ENCODE measurements at places on chromosomes 5 and 9.
A peak's percentile ranks its signal among the peaks of the same experiment; 100 is the strongest.

DNA sequence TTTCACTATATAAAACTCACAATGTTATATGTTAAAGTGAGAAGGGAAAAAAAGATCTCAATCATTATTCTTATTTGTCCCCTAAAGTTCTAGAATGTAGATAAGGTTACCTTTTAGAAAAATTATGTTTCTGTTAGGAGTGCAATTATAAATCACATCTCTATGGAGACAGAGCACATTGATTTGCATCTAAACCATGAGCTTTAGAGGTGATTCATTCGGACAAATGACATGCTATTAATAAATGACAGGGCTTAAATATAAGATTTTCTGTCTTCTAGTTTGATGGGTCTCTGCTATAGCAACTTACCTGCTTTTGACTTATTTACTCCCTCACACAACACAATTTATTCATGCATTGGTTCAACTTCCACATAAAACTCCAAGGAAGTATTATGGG lies 39.8 kb downstream of the RASEF start:
- no peak for DNase-seq

GRCh38 chr9:71975833-71976232 lies 64.4 kb downstream of the C9orf85 start:
- DNase-seq = no peak

GRCh38 chr9:91208419-91208745 lies 153.3 kb downstream of the AUH start:
- no peak for DNase-seq

GRCh38 chr5:111582993-111583601 lies 70.8 kb upstream of the STARD4 start:
- no peak for DNase-seq

DNA sequence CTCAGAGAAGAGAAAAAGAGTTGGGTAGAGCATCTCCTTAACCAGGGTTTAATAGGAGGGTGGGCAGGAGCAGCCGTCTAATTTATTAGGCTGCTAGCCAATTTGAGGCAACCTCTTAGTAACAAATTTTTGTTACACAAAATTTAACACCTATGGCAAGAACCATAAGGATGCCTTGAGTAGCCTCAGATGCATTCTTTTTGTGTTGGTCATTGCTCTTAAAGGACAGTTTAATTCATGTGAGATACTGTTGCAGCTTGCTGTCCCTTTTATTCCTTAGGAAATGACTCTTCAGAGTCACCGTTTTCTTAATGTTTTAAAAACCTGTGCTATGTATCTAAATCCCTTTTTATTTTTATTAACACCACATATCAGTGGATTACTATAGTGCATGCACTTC lies 255.1 kb downstream of the MAST4 start:
- no peak for DNase-seq

DNA sequence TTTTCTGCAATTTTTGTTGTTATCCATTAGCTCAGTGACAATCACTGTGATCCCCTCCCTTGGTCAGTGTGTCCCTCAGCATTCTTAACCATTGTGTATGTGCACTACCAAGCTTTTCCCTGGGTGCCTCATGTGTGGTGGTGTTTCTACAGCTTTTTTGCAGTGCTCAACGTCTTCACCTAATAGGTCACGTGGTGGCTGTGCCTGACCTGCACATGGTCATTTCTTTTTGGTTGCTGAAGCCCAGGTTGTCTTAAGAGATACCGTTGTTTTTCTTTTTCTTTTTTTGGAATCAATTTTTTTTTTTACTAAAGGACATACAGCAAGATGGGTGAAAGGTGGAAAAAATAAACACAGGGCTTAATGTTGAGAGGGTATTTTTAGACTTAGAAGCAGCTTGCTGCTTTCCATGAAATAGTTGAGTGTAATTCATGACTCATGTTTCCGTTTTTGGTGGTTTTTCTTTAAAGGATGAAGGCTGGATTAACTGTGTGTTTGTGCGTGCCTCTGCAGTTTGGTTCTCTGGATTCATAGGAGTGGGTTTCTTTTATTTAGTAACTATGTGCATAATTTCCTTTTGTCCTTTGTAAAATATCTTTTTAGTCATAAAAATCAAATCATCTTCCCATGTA lies 22.2 kb downstream of the SH3GL2 start:
- DNase-seq = no peak

DNA sequence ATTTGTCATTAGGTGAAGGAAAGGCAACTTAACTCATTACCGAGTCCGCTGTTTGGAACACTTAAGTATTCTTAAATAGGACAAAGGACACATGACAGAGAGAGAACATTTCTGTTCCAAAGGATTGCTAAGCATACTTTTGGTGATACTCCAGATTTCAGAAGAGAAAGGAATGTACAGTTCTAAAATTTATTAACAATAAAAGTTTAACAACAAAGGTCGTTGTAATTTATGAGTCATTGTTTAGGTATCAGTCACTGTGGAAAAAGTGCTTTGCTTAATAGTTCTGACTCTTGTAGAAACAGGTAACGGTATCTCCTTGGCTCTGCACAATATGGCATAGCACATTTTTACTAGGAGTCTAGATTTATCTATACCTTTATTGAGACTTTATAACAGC lies 36.3 kb upstream of the PAM start:
- no peak for DNase-seq

GRCh38 chr5:69032009-69032408 lies 61.8 kb upstream of the SLC30A5 start:
- DNase-seq = peak; percentile 24

GRCh38 chr9:113570749-113571711 lies 107.5 kb downstream of the RGS3 start:
- no peak for DNase-seq

DNA sequence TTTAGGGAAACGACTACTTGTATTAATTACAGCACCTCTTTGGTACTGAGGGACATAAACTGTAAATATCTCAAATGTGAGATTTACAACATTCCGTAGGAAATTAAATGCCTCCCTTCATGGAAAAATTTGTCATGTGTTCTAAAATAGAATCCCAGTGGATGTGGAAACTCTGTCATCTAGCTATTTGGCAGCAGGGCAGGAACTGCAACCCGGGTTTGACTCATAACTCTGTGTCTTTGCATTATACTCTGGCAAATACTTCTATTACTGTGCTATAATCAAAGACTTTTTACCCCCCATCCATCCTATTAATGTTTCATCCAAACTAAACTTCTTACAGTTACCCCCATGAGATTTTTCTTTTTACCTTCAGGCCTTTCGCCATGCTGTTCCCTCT lies 6.6 kb downstream of the PLPPR1 start:
- DNase-seq = no peak

GRCh38 chr5:19615661-19616060 lies 372.3 kb downstream of the CDH18 start:
- no peak for DNase-seq

DNA sequence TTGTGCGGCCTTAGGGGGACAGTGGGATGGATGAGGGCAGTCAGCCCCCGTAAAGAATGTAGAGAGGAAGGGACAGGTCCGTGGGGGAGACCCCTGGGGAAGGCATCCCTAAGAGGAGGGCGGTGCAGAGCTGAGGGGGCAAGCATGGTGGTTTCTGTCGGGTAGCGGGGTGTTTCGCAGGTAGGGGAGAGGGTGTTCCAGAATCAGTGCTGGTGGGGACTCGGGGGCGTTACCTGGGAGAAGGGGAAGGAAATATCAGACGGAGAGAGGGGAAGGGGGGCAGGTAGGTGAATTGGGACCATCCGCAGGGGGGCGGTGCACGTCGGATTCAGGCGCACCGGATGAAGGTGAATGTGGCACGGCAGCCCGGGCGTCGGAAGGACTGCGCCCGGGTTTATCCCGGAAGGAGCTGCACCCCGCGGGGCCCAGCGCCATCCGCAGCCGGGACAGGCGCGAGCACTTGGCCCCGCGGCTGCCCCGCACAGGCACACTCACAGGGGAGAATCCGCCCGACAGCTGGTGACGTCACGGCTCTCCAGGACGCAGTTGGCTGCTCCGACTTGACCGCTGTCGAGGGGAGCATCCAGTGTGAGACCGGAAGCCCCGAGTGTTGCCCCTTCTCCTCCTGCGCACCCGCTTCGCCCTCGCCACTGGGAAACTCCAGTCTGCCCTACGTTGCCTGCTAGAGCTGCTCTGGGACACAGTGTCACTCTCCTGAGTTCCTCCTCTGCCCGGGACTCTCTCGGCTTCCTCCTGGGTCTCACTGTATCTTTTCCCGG lies 1.3 kb downstream of the CD72 start:
- no peak for DNase-seq

DNA sequence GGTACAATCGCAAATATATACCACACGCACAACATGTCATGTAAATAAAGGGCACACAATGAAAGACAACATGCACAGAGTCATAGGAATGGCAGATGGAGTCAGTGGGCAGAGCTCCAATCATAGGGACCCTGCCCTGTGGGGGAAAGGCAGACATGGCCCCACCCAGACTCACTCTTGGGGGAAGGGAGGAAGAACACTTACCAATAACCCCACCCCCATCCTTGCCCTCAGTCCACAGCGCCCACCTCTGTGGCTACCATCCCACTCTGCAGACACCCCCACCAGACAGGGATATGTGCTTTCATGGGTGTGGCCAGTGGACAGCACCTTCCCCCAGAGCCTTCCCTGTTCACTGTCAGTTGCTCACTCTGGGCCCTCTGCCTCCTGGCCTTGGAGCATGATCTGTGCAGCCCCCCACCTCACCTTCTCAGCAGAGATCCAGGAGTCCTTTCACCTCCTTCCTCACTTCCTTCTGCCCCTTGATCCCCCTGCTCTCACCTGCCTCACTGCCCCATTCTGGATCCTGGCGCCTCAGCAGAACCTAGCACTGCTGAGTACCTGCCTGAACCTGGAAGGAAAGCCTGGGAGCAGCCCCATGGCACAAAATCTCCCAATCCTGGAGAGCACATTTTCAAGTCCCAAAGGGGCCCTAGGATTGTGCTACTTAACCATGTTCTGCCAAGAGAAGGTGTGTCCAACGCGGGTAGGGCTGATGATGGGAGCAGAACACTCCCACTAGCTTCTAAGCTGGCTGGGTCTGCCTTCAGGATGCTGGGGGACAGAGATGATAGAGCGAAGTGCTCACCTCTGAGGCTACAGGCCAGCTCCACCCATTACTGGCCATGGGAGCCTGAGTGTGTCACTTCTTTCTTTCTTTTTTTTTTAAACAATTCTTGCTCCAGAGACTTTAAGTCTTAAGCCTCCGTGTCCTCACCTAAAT lies 1.5 kb upstream of the PHF19 start:
- DNase-seq = no peak

DNA sequence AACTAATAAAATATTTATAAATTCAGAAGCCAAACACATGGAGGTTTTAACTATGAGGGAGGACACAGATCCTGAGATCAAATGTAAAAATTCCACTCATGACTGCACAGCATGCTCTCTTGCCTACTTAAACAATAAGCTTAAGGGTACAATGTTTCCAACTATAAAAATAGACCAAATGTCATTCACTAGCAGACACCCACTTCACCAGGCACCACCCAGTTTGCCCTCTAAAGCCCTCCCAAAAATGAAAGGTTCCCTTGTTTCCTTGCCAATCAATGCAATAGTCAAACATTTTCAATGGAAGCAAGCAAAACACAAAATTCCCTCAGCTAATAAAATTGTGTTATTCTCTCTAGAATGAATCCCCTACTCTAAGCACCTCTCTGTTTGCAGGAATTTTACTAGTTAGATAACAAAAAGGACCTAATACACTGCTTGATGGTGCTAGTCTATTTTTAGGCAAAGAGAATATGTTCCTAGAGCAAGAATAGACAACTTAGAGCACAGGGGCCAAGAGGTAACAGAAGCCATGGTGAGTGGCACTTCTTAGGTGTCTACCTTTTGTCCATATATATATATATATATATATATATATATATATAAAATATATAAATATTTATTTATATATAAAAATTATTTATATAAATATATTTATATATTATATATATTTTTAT lies 135.3 kb downstream of the HOMER1 start:
- no peak for DNase-seq

DNA sequence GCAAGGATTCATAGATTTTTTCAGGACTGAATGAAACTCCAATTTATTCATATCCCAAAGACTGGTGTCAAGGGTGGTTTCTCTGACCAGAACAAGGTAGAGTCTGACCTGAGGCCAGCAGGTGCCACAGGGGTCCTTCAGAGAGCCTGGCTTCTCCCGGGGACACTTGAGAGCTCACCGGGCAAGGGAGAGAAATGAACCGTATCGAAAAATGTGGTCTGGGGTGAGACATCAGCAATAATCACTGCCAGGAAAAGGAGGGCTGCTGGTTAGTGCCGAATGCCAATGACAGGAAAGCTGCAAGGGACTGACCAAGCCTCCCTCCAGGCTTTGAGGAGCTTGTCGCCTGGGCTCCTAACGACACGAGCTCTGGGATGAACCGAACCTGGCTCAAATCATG lies 142.7 kb downstream of the TTLL11 start:
- DNase-seq = no peak

- no peak for DNase-seq
Measured at GRCh38 chr9:125088752-125089151, 54.6 kb downstream of the SCAI start.

- DNase-seq = no peak
Measured at GRCh38 chr9:134932606-134933005, 14.9 kb upstream of the FCN1 start.

GRCh38 chr5:127228540-127229184 lies 61.9 kb upstream of the MEGF10 start:
- DNase-seq = no peak

- no peak for DNase-seq
Measured at GRCh38 chr5:67265951-67266350, 69.4 kb upstream of the CD180 start.

DNA sequence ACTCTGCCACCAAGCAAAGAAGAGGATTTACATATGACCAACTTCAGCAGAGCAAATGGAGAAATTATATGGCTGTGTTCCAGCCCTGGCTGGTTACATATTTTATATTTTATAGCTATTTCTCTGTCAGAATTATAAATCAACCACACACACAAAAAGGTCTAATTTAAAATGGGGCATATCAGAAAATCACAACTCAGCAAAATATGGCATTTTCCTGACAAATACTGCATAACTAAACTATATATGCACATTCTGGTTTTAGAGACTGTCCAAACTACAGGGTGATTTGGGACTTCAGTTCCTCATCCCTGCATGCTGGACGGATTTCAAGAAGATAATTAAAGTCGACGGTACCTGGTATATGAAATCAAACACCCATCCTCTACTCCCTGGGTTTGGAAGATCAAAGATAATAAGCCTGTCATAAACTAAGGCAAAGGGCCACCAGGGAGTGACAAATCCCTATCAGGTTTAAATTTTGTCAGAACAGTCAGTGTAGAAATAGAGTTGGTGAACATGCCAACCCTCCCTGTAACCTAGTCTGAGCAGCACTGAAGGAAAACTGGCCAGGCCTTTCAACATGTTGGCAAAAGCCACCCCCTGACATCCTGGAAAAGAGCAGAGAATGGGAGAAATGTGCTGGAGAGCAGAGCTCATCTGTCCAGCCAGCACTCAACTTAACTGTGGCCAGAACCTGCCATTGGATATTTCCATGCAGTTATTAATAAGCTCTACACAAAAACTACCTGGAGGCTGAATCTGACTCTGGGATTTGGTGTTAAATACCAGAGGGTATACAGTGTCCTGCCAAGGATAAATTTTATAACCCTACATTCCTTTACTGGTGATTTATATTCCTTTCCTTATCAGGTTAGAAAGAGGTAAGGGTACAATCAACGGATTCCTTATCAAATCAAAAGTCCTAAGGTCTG lies 235.7 kb downstream of the ENC1 start:
- no peak for DNase-seq
